ENCODE measurements at places on chromosomes 1 and 21.

- no peak for ATAC-seq
These were observed 60.9 kb downstream of the LHX4 start for GRCh38 chr1:180291004-180291403.

- no peak for ATAC-seq
These were observed 1.1 kb upstream of the GTF2B start for GRCh38 chr1:88892357-88892877.

- peak; percentile 80 for ATAC-seq
These were observed 39.6 kb downstream of the NUF2 start for GRCh38 chr1:163361123-163361934.

DNA sequence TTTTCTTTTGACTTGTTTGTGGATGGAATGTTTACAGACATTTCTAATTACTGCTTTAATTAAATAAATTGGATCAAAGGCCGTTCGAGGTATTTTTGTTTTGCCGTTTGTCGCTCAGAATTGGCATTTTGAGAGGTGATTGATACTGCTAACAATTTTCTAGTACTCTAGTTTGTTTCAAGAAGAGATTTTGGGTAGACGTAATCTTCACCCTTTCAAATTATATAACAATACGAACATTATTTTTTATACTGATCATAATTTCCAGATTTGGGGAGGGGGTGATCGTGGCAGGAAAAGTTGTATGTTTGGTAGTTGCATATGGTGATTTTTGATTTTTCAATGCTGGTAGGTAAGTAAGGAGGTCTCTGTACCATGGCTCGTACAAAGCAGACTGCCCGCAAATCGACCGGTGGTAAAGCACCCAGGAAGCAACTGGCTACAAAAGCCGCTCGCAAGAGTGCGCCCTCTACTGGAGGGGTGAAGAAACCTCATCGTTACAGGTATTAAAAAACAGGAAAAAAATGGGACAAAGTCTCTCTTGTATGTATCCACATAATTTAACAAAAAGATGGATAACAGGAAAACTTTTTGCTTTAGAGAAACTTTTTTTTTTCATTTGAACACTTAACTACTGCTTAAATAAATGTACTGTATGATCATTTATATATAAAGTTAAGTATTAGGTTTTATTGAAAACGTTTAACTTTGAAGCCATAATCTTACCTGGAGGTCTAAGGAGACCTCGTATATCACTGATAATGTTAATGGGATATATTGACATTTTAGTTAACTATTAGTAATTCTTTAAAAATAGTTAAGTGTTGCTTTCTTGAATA is 1.7 kb downstream of the H3-3A start:
- no peak for ATAC-seq

DNA sequence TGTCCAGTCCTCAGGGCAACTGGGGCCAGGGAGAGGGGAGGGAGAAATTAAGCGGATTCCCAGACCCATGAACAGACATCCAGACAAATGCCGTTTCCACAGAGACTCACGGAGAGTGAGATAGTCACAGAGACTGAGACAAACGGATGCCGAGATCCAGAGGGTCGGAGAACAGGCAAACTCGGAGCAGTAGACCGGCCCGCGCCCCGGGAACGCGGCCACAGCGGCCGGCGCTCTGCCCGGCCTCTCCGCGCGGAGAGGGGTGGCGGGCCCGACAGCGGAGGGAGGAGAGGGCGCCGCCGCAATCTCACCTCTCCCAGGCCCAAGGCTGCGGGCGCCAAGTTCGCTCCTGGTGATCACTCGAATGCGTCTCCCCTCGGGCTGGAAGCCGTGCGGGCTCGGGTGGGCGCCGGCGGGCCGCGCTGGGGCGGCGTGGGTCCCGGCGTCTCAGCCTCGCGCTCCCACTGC is 831 bp upstream of the FOXD2 start:
- ATAC-seq, result peak; percentile 1

- peak; percentile 96 for ATAC-seq
These were observed 31.9 kb downstream of the SETD4 start for GRCh38 chr21:36028127-36029069.

DNA sequence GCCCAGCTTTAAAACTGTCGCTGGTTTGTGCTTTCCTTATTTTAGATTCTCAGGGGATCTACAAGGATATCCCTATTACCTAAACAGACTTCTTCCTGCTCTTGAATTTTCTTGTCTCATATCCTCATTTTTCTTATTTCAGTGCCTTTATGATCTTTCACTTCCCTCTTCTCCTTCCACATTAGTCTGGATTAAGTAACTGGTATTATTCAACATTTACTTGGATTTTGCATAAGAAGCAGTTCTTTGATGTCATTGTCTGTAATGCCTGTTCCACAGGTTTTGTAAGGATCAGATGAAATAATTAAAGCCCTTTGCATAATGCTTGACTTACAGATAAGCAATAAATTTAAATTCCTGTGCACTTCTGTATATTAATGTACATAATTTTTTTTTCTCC is 26.5 kb downstream of the CXADR start:
- ATAC-seq, result no peak

DNA sequence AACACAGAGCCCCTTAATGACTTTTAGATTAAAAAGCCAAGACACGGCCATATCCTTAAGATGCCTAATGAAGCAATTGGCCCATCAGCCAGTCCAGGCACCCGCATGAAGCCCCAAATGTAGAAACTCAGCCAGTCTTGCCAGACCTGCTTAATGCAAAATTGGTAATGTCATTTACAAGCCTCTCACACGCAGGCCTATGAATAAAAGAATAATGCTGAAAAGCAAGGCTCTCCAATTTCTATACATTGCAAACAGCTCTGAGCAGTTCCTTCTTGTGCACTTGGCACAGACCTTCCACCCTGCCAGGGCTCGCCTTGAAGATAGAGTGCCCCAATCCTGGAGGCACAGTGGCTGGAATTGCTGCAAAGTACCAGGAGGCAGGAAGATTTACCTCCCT is 498.9 kb downstream of the NPHP4 start:
- ATAC-seq, result no peak

DNA sequence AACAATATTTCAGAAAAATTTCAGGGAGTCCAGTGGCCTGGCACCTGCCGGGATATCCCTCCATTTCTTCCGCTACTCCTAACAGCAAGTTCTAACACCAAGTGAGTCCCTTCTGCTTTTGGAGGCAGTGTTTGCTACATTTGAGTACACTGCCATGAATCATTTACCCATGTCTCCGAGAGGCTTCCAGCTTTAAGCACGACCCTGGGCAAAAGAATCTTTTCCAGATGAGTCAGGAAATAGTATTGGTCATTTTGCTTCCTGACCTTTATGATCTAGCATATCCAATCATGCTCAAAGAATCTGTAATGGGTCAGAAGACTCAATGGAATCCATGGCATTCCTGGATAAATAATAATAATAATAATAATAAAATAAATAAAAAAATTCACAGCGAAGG is 60.7 kb upstream of the FMN2 start:
- ATAC-seq, result peak; percentile 85

GRCh38 chr1:22795366-22795714 is 84.7 kb downstream of the EPHB2 start:
- no peak for ATAC-seq

- peak; percentile 25 for ATAC-seq
These were observed 996 bp downstream of the CNIH4 start for GRCh38 chr1:224357626-224358124.

DNA sequence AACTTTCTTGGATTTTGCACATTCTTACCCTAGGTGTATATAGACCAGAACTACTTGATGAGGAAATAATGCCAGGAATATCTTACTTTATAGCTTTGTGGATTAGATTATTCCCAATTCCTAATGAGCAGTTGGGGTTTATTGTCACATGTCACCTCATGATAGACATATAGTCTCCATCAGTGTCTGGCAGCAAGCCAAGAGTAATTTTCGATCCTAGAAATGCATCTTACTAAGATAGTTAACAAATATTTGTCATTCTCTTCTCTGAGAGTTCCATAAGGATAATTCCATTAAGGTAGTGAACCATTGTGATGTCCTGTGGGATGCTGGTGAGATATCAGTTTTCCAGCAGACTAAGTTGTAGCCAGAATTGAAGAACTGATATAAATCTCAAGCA is 1282.9 kb upstream of the B3GALT2 start:
- no peak for ATAC-seq

GRCh38 chr1:47976728-47977127 is 20.5 kb downstream of the TRABD2B start:
- no peak for ATAC-seq

GRCh38 chr1:1144843-1145546 is 28.7 kb upstream of the TTLL10 start:
- ATAC-seq, result no peak

GRCh38 chr1:31399976-31400375 is 13.0 kb upstream of the SERINC2 start:
- ATAC-seq, result no peak

GRCh38 chr1:73100216-73100615 is 817.9 kb upstream of the NEGR1 start:
- ATAC-seq, result no peak

DNA sequence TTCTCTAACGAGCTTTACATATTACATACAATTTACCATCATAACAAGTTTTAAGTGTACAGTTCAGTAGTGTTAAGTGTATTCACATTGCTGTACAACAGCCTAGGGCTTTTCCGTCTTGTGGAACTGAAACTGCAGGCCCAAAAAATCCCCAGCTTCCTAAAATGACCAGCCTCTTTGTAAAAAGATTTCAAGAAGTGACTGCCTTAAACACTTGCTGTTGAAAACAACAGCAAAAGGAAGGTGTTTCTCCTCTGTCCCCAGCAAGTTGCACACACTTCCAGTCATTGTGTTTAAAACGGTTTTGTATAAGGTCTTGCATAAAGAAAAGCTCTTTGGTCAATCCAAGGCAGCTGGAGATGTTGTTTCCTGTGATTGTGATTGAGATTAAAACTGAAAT is 16.0 kb upstream of the GBP1 start:
- ATAC-seq, result no peak

- no peak for ATAC-seq
These were observed 56.8 kb downstream of the MRPL37 start for GRCh38 chr1:54256522-54257345.

All from SK-N-SH treated with all-trans-retinoic acid at 6 μM for 48 hours (cell line).